ENCODE measurements at places on chromosomes 7 and 10. TPM values are rescaled to one million over a fixed set of nuclear protein-coding genes. Genes with fewer than 3 reads are reported as not detected.

MMD2 gene
- total RNA-seq: not detected

C7orf57 gene
- not detected for total RNA-seq

TRPV5 gene
- not detected for total RNA-seq

NEUROG3 gene
- total RNA-seq: not detected

NDUFA5 gene
- 15.9 TPM for total RNA-seq

Measured in MG63 (cell line).